NCI-H1930 (cell line): ENCODE measurements at places on chromosomes 1 and 21.

DNA sequence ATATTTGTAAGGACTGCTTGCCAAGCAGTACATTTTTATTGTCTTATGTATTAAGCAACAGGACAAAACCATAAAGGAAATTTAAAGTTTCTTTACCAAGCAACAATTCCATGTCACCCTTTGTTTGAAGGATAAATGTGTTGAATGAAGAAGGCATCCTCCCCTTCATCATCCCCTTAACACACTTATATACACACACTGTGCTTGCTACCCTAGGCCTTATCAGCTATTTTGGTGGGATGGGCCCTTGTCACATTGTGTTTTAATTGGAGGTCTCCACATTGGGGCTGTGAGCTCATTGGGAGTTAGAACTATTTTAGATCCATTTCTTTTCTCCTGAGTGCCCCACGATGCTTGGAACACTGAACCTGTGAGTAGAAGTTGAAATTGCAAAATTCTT lies 1.9 kb downstream of the VANGL1 start:
- DNase-seq, result no peak

GRCh38 chr1:53895421-53895820 lies 1.4 kb downstream of the DIO1 start:
- DNase-seq, result no peak

DNA sequence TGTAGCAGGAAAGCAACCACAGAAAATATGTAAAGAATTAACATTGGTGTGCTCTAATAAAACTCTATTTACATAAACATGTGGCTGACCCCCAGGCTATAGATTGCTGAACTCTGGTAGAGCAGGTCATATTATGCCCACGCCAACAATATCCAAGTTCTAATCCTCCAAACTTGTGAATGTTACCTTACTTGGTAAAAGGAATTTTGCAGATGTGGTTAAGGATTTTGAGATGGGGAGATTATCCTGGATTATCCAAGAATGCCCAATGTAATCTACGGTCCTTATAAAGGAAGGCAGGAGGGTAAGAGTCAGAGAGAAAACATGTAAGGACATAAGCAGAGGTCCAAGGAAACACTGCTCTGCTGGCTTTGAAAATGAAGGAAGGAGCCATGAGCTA lies 201.0 kb downstream of the USH2A start:
- no peak for DNase-seq

DNA sequence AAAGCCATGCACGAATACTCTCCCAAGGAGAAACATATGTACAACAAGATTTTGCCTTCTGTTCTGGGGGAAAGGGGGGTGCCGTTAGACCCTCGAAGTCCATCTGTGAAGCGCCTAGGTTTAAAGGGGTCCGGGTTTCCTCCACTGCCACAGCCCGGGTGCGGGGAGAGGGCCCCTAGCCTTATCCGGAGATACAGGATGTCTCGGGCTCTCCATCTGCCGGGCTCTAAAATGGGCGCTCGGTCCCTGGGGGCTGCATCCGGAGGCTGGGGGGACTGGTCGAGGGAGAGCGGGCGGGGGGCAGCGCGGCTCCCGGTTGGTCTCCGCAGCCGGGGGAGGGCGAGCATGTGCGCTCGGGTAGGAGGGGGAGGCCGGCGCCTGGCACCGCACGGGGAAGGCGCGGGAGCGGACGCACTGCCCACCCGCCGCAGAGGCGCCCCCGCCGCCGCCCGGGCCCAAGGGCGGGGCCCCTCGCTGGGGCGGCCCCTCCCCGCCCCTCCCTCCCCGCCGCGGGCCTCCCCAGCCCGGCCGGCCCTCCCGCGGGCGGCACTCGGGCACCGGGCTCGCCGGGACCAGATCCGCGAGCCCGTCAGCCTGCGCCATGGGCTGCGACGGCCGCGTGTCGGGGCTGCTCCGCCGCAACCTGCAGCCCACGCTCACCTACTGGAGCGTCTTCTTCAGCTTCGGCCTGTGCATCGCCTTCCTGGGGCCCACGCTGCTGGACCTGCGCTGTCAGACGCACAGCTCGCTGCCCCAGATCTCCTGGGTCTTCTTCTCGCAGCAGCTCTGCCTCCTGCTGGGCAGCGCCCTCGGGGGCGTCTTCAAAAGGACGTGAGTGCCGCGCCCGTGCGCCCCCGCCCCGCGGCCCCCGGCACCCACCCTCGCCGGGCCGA lies 63.1 kb downstream of the ELK4 start:
- DNase-seq, result no peak

GRCh38 chr1:90879281-90879680 lies 142.6 kb downstream of the ZNF644 start:
- no peak for DNase-seq

- DNase-seq, result no peak
These were observed 9.4 kb downstream of the PRXL2B start for GRCh38 chr1:2595812-2596529.

GRCh38 chr1:81228926-81229325 lies 571.8 kb upstream of the ADGRL2 start:
- no peak for DNase-seq

GRCh38 chr1:87603626-87604025 lies 274.9 kb downstream of the LMO4 start:
- DNase-seq, result no peak

DNA sequence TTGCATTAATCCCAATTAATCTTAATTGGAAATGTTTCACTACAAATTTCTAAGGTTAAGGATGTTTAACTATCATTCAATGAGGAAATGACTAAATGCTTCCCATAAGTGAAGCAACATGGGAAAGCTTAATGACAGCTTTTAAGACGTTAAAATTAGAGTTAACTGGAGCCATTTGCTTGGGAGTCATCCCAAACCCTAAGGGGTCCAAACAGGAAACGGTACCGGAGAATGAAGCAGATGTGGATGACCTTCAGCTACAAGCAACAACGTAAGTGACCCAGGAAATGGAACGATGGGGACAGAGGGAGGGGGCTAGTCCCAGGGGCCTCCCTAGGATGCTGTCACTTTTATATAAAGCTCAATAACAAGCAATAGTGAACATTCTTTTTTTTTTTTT lies 62.2 kb downstream of the CAPZB start:
- DNase-seq, result no peak

- no peak for DNase-seq
These were observed 145.3 kb downstream of the S1PR1 start for GRCh38 chr1:101382135-101382534.
